Myocyte (in vitro differentiated cells): ENCODE measurements at places on chromosomes 2 and 18. TPM values are rescaled to one million over a fixed set of nuclear protein-coding genes. Genes with fewer than 3 reads are reported as not detected.

DNA sequence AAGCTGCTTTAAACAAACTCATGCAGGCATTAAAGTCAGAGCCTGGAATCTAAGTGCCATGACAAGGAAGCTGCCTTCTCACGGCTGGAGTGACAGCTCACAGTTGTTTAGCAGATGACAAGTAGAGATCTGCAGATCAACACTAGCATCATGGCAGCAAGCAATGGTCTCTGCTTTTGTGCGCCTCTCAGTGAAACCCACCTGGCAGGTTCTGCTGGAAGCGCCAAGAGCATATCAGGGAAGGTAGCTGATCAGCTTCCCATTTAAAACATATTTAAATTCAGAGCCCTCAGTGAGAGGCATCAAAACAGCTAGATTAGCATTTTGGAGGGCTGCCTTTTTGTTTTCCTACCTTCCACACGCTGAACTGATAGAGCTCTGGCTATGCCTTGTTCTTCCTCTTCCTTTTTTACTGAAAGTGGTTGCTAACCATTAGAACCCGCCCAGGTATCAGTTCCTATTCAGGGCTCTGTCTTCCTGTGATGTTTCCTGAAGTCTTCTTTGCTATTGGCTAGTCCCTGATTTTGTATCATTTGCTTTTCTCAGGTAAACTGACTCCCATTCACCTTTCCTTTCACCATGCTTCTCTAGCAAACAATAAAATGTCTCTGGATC, 70.8 kb downstream of the TMEM200C start:
- DNase-seq: no peak

GRCh38 chr2:54964271-54964670, 86.0 kb downstream of the RTN4 start:
- DNase-seq: peak; percentile 46

- DNase-seq: peak; percentile 90
Observed at GRCh38 chr2:131104487-131105155, 515 bp upstream of the PLEKHB2 start.

- peak; percentile 5 for DNase-seq
Observed at GRCh38 chr2:39156107-39156506, 35.3 kb upstream of the SOS1 start.

DNA sequence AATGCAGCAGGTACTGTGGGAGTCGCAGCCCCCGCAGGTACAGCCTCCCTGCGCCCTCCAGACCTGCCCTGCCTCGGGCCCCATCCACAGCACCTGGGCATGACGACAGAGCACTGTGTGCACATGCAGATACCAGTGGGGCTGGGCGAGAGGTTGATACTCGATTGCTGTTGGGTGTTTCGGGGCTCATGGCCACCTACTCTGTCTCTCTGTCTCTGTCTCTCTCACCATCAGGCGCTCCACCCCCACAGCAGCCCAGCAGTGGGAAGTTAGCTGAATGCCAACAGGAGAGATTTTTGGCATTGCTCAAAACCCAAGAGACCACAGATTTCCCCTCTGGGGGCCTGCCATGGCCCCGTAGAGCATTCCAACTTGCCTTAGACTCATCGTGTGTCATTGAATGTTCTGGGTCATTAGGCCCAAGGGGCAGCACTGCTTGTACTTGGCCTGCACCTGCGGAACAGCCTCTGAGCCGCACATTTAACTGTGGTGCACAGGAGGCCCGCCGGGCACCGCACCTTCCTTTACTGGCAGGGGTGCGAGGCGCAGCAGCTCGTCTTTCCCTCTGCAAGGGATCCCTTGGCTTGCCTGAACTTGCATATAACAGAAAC, 18.8 kb downstream of the KCNIP3 start:
- peak; percentile 74 for DNase-seq

- no peak for DNase-seq
Observed at GRCh38 chr2:85599468-85600234, 2.8 kb downstream of the TMEM150A start.

DNA sequence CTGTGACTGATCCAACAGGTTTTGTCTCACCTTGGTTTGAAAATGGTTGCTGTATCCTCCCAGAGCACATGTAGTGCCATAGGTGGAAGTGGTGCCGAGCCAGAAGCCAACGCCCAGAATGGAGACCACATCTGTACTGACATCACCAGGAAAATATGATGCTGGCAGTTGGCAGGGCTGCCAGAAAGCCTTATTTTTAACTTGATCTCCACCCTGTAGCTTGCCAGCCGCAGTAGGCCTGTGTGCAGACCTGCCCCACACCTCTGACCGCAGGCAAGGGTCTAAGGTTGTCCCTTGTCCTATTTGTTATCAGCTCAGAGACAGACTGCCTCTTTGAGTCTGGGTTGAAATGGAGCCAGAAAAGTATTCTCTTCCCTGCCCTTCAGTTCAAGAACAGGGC, 123.5 kb upstream of the EML6 start:
- peak; percentile 75 for DNase-seq

- no peak for DNase-seq
Observed at GRCh38 chr2:120499784-120500495, 154.0 kb downstream of the INHBB start.

- no peak for DNase-seq
Observed at GRCh38 chr2:181646415-181646987, 10.4 kb downstream of the CERKL start.

GRCh38 chr2:202140522-202141252, 67.6 kb downstream of the KIAA2012 start:
- no peak for DNase-seq

GRCh38 chr18:43855376-43855775, 578.1 kb upstream of the SYT4 start:
- no peak for DNase-seq

GRCh38 chr18:57976230-57976773, 67.7 kb upstream of the NEDD4L start:
- DNase-seq: no peak

- DNase-seq: no peak
Observed at GRCh38 chr2:117984208-117984607, 29.7 kb downstream of the CCDC93 start.

DNA sequence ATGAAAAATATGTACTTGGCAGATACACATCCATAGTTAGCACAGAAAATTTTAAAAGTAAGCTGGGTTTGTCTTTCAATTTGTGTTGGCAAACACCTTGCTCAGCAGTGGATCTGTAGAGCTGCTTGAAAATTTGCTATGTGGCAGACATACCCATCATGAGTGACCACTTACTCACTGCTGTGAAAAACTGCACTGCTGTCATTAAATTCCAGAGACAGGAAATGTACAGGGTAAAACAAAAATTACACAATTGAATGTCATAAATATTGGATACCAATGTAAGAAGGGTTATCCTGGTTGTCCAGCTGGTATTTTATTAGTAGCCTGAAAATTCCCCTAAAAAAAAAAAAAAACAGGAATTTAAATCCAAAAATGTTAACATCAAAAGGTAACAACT, 24.5 kb downstream of the NIF3L1 start:
- no peak for DNase-seq

DNA sequence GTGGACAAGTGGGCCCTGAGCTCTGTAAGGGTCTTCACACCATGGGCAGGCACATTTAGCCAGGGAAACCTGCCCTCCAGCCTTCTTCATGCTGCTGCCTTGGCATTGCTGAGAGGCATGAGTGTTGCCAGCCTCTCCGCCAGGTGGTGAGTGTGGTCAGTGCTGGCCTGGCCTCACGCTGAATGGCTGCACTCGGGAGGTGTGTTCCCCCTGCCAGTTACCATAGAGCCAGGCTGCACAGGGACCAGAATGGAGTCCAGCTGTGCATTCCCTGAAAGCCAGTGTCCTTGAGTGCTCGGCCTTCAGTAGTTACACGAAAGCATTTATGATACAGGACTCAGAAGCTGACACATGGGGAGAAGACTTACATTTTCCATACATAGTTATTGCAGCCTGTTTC, 139.7 kb downstream of the ATP9B start:
- DNase-seq: peak; percentile 41

DNA sequence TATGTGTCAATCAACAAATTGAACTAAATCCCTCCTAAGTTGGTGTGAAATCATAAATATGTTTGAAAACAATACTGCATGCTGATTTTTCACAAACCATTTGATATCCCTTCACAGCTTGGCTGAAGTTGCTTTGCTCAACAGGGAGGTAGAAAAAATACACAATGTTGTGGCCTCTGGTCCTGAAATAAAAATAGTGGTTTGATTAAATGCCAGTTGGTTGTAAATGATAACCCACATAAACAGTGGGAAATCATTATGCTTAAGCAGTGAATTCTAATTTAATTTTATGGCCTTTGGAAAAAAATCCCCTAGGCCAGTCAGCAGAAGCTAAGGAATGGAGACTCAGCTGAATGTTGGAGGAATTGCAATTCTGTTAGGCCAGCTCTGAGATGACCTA, 359.4 kb upstream of the CWC22 start:
- DNase-seq: peak; percentile 31

DNA sequence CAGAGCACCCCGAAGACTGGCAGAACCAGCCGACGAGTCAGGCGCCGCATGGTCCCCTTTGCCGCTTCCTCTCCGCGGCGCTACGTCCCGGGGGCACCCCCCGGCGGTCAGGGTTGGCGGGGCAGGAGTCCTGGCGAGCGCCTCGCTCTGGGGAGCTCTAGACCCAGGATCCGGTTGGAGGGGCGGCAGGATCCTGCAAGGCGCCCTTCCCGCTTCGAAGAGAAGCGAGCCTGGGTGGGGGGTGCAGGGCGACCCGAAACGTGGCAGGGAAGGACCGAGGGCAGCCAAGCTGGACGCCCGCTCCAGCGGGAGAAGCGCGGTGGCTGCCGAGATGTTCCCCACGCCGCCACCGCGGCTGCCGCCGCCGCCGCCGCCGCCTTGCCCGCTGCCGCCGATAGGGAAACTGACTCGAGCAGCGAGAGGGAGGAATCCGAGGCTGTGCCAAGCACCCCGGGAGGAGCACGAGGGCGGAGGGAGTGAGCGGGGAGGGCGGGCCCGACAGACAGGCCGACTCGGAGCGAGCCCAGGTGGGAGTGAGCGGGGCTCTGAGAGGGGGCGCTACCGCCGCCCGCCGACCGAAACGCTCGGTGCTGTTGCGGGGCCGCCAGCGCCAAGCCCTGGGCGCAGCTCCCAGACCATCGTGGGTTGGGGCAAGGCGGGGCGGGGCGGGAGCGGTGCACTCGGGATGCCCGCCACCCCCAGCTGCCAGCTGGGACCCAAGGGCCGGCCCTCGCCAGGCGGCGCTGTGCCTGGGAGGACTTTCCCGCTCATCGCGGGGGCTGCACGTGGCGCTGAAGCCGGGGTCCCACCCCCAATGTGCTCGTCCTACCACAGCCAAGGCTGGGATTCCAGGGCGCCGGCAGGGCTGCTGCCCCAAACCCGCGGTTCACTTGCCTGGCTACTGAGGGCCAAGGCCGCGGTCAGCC, at the start of gene GALNT14:
GALNT14 (minus strand) TSS at position 404 of the 926 bp plus-strand sequence; CDS start at position 50, 354 bp downstream.
- DNase-seq: peak; percentile 4

DNA sequence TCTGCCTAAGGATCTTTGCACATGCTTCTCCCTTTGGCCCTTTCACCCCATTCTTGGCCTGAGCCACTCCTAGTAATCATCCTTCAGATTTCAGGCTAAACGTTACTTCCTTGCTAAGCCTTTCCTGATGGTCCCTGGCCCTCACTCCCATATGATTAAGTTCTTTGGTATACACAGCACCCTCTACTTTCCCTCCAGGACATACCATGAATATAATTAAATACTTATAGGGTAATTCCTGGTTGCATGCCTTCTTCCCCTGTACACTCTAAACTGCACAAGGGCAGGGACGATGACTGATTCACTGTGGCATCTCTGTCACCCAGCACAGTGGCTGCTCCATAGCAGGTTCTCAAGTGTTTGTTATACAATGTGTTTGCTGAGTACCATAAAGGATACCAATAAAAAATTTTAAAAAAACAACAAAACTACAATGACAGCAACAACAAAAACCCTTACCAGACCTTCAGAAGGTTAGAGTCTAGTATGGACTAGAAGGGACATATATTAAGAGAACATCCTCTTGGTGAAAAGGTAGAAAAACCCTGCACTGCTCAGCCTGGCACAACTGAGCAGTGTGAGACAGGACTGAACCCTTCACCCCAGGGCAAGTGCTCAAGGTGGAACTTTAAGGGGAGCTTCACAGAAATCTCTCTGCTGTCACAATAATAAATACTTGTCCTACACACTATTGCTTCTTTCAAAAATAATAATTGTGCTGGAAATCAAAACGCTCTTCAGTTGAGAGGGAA, 76.2 kb downstream of the AAK1 start:
- DNase-seq: peak; percentile 35

DNA sequence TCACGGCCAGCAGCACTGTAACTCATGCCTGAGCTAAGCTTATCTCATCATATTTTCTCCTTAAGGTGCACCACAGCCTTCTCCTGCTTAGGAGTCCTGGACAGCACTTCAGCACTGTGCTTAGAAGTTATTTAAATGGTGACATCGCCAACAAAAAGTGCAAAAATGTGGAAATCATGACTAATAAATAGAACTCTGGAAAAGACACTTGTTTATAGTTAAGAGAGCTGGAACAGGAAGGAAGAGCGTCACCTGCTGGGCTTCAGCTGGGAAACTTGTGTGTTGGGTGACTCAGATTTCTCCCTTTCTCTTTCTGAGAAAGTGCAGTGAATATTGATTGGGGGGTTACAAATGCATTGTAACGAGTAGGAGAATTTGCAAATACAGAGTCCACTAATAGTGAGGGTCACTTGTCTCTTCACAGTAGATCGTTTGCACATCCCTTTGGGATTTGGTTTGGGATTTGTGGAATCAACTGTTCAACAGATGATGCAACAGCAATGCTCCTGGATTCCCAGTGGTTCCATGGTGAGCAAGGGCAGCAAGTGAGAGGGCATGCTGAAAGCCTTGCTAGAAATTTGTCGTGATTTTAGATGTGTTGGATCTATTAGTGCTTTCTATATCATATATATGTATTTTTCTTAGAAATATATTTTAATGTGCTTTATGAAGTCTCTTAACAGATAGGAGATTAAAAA, 84.2 kb downstream of the DOK6 start:
- no peak for DNase-seq

Gene REG1B
- not detected in 2 replicates for total RNA-seq

Gene CCDC148
- total RNA-seq: 0.26 and 0.29 TPM in 2 replicates

Gene ACMSD
- not detected in 2 replicates for total RNA-seq

Gene MAP2
- 0.40 and 1.3 TPM in 2 replicates for total RNA-seq

Gene ADRA2B
- not detected in 2 replicates for total RNA-seq

Gene IL1A
- total RNA-seq: not detected in 2 replicates

Gene SP5
- not detected in 2 replicates for total RNA-seq

Gene TXNDC2
- total RNA-seq: 0.10 TPM in 1 of 2 replicates, not detected in the other

Gene CFAP53
- total RNA-seq: 0.10 and 0.27 TPM in 2 replicates

Gene CRYBA2
- not detected in 2 replicates for total RNA-seq
